ENCODE measurements at places on chromosomes 5 and 9. TPM values are rescaled to one million over a fixed set of nuclear protein-coding genes. Genes with fewer than 3 reads are reported as not detected.

The GNPDA1 gene
- 47.2 TPM for total RNA-seq

The ANKDD1B gene
- 1.3 TPM for total RNA-seq

The GRXCR2 gene
- total RNA-seq: not detected

The SLC25A2 gene
- total RNA-seq: 0.31 TPM

The ACTBL2 gene
- not detected for total RNA-seq

The ROR2 gene
- 0.13 TPM for total RNA-seq

The TEX48 gene
- total RNA-seq: not detected

The BAAT gene
- not detected for total RNA-seq

The PCDHB7 gene
- total RNA-seq: 0.79 TPM

The OTP gene
- not detected for total RNA-seq

The PCDHB9 gene
- total RNA-seq: 0.44 TPM

The NTNG2 gene
- 1.6 TPM for total RNA-seq

The GFPT2 gene
- 1.1 TPM for total RNA-seq

The PCDHGA9 gene
- total RNA-seq: 5.7 TPM

The SLC1A3 gene
- total RNA-seq: 0.19 TPM
